Stimulated activated CD8-positive, alpha-beta memory T cell treated with anti-CD3 and anti-CD28 coated beads, Interleukin-4, amount 100 ng/mL, for 1 hour (primary cell): ENCODE measurements at places on chromosomes 2 and 18.

GRCh38 chr18:78922856-78923255 is 56.8 kb upstream of the SALL3 start:
- DNase-seq: no peak

DNA sequence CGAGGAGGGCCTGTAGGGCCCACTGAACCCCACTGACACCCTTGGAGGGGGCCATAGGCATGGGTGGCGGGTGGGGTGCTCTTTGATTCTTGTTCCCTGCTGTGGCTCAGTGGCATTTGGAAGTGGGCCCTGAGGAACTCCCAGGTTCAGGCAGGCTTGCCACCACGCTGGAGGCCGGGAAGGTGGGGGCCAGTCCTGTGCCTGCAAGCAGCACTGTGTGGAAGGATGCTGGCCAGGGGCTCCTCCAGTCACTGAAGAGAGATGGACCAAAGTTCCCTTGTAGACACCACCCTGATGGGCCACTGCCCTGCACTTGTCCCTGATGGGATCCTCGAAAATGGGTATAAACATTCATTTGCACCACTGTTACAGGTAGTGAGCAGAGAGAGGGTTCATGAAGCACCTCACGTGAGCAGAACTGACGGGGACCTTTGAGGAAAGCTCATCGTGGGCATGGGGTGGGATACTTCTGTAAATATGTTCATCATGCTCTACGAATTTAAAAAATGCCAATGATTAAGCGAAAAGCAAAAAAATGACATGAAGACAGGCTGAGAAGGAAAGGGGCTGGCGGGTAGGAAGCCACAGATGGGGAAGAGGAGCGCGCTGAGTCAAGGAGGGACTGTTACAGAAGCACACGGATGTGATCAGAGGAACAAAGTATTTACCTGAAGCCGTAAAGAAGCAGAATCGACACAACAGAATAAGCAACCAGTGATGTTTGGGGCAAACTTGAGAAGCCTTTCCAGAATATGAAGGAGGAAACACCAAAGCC is 45.2 kb upstream of the ASB1 start:
- no peak for DNase-seq

DNA sequence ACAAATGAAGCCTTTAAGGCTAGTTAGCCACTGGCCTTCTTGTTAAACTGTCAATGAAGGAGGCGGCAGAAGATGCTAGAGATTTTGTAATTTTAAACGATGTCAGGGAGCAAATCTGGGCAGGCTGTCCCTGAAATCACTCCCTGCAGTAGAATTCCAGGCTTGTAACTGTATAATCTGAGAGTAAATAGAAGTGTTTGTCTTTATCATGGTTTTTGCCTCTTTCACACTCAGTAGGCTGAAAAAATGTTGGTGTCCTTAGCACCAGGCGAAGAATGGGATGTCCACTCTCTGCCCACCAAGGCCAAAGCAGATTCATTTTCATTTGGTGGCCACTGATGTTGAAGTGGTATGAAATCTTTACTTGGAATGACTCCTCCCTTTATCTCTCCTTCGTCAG is 136.9 kb upstream of the THSD7B start:
- DNase-seq: no peak

GRCh38 chr2:12192762-12193161 is 446.3 kb downstream of the LPIN1 start:
- no peak for DNase-seq

DNA sequence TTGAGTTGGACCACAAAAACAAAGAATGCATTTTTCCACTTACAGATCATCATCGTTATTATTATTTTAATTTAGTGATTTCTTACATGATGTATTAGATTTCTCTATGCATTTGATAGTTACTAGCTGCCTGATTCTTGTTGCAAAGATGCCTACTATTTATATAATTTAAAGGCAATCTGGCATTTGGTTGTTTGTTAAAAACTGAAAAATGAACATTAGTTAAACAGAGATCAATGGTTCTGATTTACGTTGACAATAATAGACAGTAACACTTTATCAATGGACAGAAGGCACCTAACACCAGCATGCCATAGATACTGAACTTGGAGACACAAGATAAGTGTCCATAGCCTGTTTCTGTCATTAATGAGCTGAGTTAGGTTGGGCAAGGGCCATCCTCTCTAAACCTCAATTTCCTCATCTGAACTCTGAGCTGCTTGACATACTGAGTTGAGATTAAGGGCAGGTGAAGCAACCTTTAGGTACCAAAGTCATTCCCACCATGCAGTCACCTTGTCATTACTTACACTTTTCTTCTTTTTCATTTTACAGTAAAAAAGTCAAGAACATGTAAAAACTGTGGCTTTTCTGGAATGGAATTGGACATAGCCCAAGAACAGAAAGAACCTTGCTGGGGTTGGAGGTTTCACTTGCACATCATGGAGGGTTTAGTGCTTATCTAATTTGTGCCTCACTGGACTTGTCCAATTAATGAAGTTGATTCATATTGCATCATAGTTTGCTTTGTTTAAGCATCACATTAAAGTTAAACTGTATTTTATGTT is 3.1 kb downstream of the CCL20 start:
- DNase-seq: no peak
